ENCODE measurements at places on chromosomes 1 and 21.

- no peak for DNase-seq
Observed at GRCh38 chr21:15219039-15219438, 154.2 kb upstream of the NRIP1 start.

DNA sequence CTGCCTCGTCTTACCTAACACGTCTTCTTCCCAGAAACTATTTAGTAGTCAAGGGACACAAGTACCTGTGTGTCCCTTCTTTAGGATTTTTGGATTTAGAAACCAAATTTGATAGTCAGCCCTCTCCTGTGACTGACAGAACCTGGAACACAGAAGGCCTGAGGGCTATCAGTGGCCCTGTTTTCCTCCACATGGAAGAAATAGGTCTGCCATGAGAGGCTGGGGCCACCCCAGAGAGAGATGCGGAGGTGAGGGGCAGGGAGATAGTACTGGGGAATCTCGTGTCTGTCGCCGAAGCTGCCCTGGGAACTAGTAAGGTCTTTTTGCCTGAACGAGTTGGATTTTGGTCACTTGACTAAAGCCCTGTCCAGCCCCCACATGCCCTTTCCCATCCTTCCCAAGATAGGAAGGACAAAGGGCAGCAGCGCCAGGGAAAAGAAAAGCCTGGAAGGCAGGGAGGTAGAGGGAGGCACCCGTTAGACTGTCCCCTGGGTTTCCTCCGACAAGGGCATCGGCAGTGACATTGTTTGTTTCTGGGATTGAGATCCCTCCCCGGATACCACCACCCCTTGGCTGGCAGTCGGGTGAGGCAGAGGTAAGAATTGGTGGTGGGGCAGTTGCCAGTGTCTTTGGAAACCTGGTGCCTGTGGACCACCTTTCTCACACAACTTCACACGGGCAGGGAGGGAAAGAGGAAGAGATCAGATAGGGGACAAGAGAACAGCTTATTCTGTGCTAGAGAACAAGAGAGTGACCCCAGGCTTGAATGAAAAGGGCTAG, 19.8 kb downstream of the SMIM12 start:
- no peak for DNase-seq

DNA sequence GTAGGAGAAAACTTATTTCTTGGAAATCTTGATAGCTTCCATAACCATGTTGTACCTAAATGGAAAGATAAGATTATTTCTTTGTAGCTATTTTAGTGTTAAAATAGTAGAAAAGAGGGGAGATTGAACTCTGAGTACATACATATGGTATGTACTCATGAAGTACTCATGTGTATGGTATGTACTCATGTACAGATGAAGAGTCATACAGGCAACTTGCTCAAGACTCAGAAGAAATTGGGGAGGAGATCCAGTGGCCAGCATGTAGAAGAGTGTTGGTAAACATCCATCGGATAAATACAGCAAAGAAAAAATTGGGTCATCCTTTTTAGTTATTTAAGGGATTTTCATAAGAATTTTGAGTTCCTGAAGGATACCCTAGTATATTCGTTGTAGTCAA, 29.0 kb downstream of the MDM4 start:
- DNase-seq = no peak

DNA sequence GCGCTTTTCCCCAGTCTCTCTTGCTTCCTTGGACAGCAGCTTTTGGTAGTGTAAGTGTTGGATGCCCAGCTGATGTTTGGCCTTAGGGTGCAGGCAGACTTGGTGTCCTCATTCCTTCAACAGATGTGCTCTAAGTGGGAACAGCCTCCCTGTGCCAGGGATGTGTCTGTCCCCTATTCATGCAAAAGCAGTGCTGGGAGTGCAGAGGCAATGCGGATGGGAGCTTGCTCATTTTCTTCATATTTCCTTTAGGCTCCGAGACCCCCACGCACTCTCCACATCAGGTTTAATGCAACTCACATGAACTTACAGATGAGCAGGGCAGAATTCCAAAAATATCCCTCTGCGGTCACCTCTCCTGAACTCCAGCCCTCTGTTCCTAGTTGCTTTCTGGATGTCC, 96.1 kb downstream of the IER5 start:
- no peak for DNase-seq

- no peak for DNase-seq
Observed at GRCh38 chr1:185636848-185637247, 97.3 kb upstream of the HMCN1 start.

- peak; percentile 21 for DNase-seq
Observed at GRCh38 chr1:17438318-17439249, 893 bp downstream of the RCC2 start.

DNA sequence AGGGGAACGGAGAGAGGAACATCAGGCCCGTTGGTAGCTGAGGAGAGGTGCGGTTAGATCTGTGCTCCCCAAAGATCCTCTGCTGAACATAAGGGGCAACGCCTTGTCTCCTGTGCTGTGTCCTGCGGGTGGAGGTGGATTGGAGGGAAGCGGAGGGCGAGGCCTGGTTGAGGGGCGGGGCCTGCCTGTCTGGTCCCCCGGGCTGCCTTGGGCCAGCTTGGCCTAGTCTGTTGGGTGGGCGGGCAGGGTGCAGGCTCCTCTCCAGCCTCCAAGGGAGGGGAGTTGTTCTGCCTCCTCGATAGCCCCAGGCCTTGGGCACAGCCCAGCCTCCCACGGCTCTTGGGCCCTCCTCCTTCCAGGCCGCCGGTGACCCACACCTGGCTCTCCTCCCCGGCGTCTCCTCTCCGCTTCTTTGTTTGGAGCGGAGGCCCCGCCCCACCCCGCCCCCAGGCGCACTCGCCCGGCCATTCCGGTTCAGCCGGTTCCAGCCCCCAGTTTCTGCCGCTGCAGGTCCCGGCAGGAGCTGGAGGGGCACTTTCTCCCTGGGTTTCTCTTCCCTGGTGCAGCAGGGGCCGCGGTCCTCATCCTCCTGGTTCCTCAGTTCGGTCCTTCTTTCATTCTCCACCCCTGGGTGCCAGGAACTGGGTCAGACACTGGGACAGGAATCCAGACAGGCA, 19.4 kb downstream of the PTPRF start:
- DNase-seq = no peak

DNA sequence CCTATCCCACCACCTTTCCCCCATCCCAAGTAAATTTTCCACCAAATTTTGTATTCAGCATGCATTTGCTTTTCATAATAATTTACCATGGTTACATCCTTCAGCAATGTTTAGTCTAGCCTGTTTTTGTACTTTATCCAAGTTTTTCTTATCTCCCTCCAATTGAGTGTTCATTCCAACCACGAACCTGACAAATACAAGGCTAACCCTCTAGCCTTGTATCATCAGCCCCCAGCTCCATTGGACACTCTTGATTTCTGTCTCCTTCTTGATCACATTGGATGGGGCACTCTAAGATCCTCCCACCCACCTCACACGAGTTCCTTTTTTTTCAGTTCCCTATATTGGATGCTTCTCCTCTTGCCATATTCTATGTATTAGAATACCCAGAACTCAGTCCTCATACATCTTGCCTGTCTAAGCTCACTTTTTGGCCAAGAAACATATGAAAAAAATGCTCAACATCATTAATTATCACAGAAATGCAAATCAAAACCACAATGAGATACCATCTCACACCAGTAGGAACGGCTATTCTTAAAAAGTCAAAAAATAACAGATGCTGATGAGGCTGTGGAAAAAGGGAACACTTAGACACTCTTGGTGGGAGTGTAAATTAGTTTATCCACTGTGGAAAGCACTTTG, 40.5 kb upstream of the SLC35F3 start:
- DNase-seq = no peak

DNA sequence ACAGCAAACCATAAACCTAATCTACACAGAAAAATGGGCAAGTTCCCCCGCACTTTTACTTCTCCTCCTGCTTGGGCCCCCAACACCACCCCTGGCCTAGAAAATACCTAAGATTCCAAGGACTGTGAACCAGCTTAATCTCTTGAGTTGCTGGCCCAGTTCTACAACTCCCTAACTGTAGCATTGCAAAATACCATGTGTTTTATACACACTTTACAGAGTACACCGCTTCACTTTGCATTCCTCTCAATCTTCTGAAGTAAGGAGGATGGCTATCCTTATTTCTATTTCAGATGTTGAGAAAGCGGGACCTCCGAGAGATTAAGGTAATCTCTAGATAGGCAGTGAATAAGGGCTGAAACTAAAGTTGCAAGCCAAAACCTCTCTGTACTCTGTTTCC, 408.3 kb upstream of the NR5A2 start:
- no peak for DNase-seq

GRCh38 chr1:114379358-114379757, 131.6 kb downstream of the TRIM33 start:
- no peak for DNase-seq

GRCh38 chr1:28249013-28249865, 10.1 kb upstream of the SESN2 start:
- no peak for DNase-seq

- no peak for DNase-seq
Observed at GRCh38 chr1:87348341-87349019, 19.8 kb downstream of the LMO4 start.

- DNase-seq = no peak
Observed at GRCh38 chr1:41683681-41684500, 199.4 kb upstream of the EDN2 start.

DNA sequence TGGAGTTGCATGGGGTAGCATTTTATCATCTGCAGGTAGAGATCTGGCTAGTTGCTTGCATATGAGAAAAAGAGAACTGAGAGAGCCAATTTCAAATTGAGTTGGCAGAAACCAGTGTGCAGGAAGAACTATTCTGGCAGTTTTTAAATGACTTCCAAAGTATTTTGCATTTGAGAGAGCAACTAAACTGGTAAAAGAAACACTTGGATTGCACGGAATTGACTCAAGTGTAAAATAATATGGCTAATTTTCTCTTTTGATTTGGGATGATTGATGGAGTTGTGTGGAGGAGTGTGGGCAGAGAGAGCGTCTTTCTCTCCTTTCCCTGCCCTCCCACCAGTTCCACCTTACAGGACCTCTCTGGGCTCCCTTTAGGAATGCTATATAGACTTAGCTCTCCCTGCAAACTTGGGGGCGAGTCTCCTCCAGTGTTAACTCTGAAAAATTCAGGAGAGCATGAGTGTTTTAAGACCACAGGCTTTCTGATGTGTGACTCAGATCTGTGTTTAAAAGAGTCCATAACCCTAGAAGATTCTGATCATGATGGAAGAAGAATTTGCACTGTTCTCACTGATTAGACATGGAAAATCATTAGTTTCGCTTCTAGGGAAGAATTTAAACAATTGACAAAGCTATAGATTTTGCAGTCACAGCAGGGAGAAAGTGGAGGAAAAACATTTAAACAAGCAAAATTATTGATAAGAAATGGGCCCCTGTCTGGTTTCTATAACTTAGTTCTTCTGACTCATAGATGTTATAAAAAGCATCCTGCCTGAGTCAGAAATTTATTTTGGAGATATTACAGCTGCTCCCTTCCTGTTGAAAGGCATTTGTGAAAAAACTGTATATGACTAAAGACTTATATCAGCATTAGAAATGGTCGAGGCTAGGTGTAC, 24.9 kb upstream of the CTBS start:
- no peak for DNase-seq

- no peak for DNase-seq
Observed at GRCh38 chr1:54649130-54649898, 7.7 kb downstream of the MROH7 start.

DNA sequence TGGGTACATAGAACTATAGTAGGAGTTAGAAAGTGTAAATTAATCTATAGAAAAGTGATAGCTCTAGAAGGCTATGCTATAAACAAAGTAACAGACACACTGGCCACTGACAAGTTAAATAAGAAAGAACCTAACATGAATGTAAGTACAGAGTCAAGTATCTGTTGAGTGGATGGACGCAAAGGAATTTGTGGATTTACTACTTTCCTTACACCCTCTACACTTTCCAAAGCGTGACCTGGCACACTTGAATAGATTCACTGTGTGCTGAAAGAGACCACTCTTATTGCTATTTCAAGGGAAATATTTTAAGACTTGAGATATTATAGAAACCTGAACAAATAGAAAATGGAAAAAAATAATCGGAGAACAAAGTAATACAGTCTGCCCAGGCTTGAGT, 142.8 kb upstream of the SAMSN1 start:
- DNase-seq = no peak

DNA sequence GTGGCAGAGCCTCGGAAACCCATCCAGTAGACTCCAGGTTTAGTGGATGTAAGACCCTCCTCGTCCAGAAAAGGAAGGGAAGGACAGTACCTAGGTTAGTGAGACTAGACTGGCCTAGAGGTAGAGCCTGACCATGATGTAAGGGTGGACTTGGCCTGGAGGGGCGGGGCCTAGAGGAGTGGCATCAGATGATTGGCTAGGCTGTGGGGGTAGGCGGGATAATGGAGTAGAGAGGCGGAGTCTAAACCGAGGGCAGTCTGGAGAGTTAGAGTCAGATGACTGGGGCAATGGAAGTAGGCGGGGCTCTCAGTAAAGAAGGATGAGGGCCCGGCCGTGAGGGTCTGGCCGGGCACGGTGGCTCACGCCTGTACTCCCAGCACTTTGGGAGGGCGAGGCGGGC, 70.1 kb downstream of the EPHB2 start:
- DNase-seq = no peak

DNA sequence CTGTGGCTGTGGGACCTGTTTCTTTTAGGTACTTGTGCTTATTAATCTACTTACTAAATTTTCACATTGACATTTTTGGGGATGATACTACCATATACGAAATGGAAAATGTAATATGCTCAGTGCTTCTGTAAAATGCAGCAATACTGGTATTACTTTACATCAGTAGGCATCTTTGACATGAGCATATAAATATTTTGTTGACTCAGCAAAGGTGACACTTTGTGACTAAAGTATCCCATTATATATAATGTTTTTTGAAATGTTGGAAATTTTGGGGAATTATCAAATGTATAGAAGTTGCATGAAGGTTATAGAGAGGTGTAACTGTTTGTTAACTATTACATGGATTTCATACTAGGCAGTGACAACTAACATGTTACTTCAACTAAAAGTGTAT, 2.3 kb upstream of the FAM177B start:
- no peak for DNase-seq

DNA sequence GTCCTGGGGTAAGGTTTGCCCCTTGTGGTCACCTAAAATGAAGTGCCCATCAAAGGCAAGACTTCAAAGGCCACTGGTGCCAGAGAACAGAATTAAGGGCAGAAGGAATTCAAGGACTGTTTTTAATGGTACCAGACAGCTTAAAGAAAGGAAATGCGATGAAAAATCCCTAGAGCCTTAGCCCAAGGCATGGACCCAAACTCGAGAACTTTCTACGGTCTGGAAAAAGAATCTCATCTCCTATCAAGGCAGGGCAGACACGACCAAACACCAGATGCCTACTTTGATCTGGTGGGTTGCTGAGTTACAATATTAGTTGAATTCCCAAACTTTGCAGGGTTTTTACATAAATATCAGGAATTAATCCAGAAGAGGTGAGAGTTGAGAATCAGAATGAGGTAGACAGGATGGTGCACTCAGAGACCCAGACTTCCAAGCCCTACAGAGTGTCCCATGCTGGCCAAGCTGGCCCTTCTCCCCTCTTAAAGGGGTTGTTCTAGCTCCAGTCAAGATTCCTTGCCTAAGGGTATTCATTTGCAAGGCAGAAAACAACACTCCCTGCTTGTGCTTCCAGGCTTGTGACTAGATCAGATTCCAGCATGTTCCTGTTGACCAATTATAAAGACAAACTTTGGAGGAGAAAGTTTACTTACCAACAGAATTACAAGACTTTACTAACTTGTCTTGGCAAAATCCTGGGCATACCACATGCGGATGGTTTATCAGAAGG, 48.0 kb downstream of the EDN2 start:
- DNase-seq = no peak

- DNase-seq = no peak
Observed at GRCh38 chr1:6743189-6744101, 41.8 kb upstream of the CAMTA1 start.
